ENCODE measurements at places on chromosomes 2 and 18. TPM values are rescaled to one million over a fixed set of nuclear protein-coding genes. Genes with fewer than 3 reads are reported as not detected.

LYG2 gene
- not detected for total RNA-seq

ST6GAL2 gene
- total RNA-seq = 4.0 TPM

KCNIP3 gene
- 1.8 TPM for total RNA-seq

DNA sequence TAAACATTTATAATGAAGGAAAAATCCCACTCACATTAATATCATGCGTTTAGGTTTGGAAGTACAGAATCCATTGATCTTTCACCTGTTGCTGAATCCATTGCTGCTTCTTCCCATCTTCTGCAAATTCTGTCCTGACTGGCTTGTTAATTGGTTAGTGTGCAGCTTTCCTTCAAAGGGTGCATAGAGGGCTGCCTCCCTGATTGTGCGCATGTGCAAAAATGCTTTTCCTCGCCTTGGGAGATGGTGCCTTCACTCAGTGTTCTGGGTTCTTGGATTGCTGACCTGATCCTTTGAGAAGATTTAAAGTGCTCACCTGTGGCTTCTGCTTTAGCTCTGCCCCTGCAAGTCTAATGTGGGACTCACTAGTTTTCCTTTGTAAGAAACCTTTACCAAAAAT, 231.2 kb downstream of the SNTG2 start:
- DNase-seq = no peak
- H3K4me1 ChIP-seq = no peaks in the 10 kb centered on the region
- no peak overlapping the region for H3K4me3 ChIP-seq
- H3K36me3 ChIP-seq = no peaks in the 10 kb centered on the region

GRCh38 chr2:83233781-83234180, 1225.3 kb downstream of the SUCLG1 start:
- no peak overlapping the region for H3K4me3 ChIP-seq
- no peaks in the 10 kb centered on the region for H3K4me1 ChIP-seq
- H3K27ac ChIP-seq = no peak overlapping the region
- no peaks in the 10 kb centered on the region for H3K36me3 ChIP-seq
- DNase-seq = no peak

DNA sequence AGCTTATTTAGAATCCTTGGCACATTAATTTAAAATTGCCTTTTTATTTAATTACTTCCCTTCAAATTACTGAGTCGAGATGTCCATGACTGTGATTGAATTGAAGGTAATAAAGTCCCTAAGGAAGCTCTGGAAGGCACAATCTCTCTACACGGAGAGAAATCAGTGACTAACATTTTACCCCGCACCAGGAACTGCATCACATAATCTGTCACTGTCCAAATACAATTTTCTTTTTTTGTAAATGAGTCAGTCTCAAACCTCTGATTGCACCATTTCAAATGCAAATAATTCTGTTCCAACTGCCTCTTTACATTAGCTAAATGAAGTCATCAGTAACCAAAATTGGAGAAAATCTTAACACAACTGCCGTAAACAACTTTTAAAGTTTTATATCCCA, 311.9 kb downstream of the CCDC178 start:
- no peaks in the 10 kb centered on the region for H3K4me1 ChIP-seq
- no peaks in the 10 kb centered on the region for H3K36me3 ChIP-seq
- no peak overlapping the region for H3K27ac ChIP-seq
- no peak overlapping the region for H3K4me3 ChIP-seq
- no peaks in the 10 kb centered on the region for H3K27me3 ChIP-seq

GRCh38 chr2:45260946-45261345, 251.7 kb upstream of the SIX2 start:
- H3K4me1 ChIP-seq = peaks cover 2% of the 10 kb centered on the region
- no peak overlapping the region for H3K4me3 ChIP-seq
- no peaks in the 10 kb centered on the region for H3K27me3 ChIP-seq

- no peak overlapping the region for H3K4me3 ChIP-seq
- H3K27me3 ChIP-seq = no peaks in the 10 kb centered on the region
- H3K27ac ChIP-seq = no peak overlapping the region
- no peak for DNase-seq
- no peaks in the 10 kb centered on the region for H3K36me3 ChIP-seq
Measured at GRCh38 chr2:49936965-49937364, 782.6 kb upstream of the FSHR start.

DNA sequence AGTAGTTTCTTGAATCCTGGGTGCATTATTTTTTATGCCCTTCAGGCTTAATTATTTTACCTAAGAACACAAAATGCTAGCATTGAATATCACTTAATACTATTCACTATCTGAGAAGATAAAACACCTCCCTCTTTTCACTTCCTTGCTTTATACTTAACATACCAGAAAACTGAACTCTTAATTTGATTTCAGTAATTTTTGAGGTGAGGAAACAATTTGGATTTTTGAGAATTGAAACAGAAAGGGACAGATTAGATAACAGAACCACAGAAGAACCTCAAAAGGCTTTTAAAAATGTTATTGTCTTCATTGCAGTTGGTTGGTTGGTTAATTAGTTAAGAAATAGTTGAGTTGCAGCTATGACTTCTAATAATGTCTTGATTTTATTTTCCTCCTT, 69.5 kb downstream of the GPD2 start:
- no peaks in the 10 kb centered on the region for H3K4me1 ChIP-seq
- H3K36me3 ChIP-seq = no peaks in the 10 kb centered on the region
- no peak for DNase-seq
- H3K27ac ChIP-seq = no peak overlapping the region
- H3K27me3 ChIP-seq = no peaks in the 10 kb centered on the region
- no peak overlapping the region for H3K4me3 ChIP-seq

GRCh38 chr2:99555404-99555803, 65.6 kb upstream of the REV1 start:
- no peak overlapping the region for H3K27ac ChIP-seq
- no peaks in the 10 kb centered on the region for H3K27me3 ChIP-seq
- H3K4me1 ChIP-seq = no peaks in the 10 kb centered on the region
- DNase-seq = no peak

DNA sequence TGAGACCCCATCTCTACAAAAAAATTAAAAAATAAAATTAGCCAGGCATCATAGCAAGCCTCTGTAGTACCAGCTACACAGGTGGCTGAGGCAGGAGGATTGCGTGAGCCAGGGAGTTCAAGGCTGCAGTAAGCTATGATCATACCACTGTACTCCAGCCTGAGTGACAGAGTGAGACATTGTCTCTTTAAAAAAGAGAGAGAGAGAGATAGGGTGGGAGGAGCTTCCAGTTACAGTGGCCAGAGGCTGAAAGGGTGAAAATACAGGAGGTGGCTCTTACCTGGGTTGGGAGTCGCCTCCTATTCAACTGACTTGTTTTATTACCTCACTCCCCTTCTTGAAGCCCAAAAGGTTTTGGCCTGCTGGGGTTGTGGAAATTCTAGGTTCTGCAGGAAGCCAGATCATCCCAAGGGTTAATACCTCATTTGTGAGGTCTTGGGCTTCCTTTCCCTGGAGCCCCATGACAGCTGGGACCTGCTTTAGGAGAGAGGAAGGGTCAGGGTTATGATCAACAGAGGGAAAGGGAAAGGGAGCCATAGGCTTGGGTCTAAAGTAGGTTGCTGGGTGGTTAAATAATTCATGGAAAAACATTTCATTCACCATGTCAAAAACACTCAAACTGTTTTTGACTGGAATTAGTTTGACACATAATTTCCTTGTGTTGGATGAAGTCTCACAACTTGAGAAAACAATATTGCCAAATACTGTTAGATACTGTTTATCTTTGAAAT, 17.4 kb downstream of the DYNC2LI1 start:
- H3K36me3 ChIP-seq = peaks cover 11% of the 10 kb centered on the region
- H3K4me3 ChIP-seq = no peak overlapping the region
- H3K4me1 ChIP-seq = no peaks in the 10 kb centered on the region

DNA sequence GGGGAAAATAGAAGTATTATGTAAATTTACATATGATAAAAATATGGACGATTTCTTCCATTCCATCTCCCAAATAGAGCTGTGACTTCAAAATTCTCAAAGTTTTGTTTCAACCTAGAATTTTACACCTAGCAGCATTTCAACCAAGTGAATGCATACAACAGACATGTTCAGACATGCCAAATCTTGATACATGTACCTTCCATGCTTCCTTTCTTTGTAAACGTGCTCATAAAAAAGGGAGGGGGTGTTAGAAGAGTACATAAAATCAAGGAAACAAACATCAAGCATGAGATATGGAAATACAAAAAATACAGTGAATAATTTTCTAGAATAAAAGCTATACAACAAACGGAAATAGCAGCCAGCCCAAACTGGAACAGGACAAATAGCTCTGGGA, 974.2 kb downstream of the ERBB4 start:
- no peak overlapping the region for H3K27ac ChIP-seq
- H3K27me3 ChIP-seq = no peaks in the 10 kb centered on the region
- no peaks in the 10 kb centered on the region for H3K36me3 ChIP-seq
- H3K4me1 ChIP-seq = no peaks in the 10 kb centered on the region
- no peak overlapping the region for H3K4me3 ChIP-seq

Data from lung (tissue), 17 donors.